Kidney (tissue), 22 donors: ENCODE measurements at places on chromosomes 6 and 20.

DNA sequence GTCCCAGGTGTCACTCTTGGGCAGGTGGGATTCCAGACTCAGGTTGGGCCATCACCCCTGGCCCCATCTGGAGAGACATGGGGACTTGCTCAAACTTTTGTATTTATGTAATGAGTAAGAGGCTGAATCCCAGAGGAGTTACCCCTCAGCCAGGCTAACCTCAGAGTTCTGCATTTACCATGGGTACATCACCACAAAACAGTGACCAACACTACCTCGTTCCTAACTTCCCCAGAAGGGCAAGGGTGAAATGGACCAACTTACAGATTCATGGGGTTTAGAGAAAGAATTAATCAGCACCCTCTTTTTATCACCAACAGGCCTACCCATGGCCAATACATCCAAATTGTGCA lies 259.9 kb upstream of the MARCKS start:
- no peak for DNase-seq

DNA sequence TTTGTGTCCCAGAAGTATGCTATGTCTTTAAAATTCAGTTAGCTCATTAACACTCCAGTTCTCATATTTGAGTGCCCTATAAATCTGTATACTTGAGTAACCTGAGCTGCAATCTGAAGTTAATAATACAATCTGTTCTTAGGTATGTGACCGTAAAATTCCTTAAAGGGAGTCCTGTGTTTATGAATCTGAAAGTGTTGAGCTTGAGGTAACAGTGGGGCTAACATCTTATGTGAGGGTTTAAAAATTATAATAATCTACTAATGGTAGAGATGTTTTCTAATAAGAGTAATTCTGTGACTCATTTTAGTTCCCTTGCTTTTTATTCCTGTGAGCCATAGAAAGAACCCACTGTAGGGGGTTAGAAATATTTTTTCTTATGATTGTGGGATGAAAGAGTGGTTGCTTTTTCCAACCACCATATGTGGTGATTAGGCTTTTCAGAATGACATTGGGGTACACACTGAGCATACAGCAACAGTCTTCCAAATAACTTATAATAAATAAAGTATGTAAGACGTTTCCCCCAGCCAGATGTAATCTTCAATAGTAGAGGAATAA lies 121.2 kb downstream of the BCKDHB start:
- DNase-seq, result no peak

DNA sequence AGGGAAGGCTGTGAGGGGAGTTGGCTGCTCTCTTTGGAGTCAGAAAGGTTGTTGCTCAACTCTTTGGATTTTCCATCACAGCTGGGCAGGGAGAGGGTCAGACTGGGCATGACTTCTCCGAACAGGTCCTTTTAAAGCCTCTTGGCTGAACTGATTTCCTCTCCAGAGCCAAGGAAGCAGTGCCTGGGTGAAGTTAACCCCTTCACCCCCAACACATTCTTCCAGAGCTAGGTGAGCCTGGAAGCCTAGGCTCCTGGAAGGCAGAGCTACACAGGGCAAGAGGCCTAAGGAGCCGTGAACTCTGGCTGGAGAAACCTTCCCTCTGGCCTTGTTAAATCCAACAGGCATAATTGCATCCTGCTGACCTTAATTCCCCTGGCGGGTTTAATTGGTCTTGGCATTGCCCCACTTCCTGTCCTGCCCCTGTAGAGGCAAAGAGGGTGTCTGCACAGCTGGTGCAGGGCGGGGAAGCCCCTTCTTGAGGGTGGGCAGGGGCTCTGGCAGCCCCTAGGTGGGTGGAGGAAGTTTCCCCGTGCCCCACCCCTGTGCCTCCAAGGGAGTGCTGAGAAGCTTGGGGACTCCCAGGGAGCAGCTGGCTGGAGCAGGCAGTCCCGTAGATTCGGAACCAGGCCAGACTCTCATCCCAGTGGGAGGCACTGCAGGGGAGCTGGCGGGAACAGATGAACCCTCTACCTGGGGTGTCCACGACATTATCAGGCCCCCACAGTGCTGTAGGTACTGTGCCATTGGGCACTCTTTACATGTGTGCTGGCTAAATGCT lies 3.6 kb upstream of the MYLK2 start:
- no peak for DNase-seq

DNA sequence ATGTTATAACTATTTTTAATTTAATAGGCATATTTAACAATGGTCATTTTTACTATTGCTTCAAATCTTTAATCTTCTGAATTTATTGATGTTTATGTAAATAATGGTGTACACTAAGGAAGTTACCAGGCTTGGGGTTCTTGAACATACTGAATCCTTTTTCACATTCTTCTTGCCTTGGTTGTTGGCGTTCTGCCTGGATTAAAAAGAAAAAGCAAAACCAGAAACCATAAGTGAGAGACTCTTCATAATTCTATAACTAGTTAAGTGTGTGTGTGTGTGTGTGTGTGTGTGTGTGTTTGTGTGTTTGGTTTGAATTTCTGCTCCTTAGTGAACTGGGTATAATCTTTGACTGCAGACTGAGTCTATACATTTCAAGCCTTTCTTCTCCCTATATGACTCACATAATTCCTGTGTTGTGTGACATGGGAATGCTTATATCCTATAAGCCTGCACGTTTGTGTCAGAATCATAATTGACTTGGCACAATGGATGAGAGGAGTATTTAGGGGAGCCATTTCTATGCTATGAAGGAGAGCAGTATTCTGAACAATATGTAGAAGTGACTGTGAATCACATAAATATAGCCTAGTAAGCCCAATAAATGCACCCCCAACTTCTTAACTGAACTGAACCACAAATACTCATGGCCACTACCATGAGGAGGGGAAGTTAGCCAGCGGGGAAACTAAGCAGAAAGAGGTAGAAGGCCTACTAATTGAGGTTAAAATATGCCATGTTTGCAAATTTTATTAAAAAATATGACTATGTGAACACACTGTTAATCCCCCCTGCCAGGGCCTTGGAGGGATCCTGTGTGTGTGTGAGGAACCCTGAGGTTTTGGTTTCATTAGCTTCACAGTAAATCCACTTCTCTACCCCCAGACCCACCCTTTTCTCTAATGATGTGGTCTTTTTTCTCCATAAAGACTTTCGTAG lies 425.5 kb downstream of the BCKDHB start:
- DNase-seq, result no peak

DNA sequence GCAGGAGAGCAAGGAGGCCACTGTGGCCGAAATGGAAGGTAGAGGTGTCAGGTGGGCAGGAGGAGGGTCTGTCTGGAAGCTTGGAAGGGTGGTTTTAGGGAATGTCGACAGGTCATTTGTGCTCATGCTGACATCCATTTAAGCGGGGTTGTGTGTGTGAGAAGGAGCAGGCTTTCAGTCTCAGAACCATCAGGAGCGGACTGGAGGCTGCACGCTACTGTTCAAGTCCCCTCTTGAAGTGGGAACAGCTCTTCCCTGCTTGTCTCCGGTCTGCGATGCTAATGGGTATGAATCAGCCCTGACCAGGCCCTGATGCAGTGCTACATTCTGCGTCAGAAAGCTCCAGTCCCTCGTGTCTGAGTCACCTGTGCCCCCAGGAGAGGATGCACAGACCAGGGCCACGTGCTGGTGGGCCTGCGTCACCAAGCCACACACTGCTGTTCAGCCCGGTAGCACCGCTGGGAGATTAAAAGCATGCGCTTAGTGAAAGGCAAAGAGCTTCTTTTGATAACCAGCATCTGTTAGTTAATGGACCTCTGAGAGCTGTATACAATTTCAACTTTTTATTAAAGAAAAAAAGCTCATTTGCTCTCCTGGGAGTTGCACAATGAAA lies 58.0 kb downstream of the APCDD1L start:
- no peak for DNase-seq

GRCh38 chr6:154202339-154202738 lies 154.3 kb downstream of the IPCEF1 start:
- no peak for DNase-seq

GRCh38 chr6:142647449-142648035 lies 297.4 kb downstream of the HIVEP2 start:
- no peak for DNase-seq

DNA sequence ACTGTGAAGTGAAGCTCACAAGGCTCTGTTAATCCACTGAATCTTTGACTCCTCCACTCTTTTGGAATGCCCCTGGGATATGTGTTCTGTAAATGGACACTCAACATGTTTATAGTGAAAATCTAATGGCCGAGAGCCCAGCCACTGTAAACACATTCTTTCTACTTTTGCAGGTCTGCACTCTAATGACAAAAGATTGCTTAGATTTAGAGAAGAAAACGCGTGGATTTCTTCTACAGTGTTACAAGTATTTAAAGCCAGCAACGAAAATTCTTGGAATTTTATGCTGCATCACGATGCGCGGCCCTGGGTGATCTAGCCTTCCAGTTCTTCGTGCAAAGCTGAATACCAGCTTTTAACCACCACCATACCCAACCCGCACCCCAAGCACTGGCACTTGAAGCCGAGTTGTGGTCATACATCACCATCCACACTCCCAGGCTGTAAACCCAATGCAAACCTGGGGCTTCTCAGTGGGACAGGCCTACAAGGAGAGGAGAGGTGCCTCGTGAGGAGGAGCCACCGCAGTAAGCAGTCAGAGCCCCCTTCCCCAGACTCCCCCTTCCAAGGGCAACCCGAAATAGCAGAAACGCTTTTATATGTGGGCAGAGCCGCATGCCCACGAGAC lies 3.7 kb upstream of the FOXO3 start:
- peak; percentile 19 for DNase-seq

DNA sequence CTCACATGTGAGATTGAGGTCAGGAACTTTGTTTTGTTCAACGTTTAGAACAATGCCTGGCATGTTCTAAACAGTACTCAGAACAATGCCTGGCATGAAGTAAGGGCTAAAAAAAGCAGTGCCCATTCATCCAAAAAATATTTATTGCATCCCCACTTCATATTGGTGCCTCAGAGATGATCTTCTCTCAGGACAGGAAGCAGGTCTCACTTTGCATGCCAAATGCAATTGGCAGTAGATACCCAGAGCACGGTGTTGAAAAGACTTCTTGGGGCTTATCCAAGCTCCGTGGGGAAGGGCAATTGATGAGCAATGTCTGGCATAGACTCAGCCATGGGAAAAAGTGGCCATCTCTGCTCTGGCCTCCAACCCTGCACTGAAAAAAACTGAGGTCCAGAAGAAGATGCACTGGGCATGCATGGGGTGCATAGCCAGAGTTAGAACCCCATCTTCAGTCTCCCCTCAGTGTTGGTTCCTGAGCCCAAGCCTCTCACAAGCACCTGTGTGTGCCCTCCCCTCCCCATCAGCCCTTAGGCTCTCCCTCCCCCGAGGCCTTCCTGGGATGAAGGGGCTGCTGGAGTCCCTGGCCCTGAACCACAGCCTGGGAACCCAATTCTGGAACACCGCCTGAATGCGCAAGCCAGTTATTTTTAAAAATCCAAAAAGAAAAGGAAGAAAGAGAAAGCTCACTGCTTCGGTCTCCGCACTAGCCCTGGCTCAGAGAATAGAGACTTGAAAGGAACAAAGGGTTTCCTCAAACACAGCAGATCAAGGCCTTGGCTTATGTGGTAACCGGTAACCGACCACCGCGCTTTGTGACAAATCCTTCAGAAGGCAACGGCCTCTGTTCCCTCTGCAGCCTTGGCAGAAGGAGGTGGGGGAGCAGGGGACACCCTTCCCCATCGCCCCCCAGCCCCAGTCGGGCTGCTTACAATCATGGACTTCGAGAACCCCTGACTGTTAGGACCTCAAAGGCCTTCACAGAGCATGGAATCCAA lies 78.5 kb upstream of the SIRPA start:
- no peak for DNase-seq

DNA sequence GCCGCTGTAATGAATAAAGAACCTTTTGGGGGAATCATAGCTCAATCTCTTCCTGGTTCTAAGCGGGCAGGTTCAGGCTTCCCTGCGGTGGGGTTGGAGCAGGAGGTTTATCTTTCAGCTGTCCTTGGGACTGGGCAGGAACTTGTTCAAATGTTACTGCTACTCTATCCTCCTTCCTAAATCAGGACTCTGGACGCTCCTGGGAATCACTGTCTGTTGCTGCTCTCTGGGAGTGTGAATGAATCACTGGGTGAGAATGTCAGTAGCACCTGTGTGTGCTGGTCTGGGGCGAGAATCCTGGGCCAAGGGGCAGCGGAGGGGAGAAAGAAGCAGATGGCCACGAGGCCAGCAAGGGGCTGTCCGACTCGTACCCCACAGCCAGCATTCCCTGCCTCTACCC lies 65.4 kb upstream of the ZNFX1 start:
- no peak for DNase-seq

DNA sequence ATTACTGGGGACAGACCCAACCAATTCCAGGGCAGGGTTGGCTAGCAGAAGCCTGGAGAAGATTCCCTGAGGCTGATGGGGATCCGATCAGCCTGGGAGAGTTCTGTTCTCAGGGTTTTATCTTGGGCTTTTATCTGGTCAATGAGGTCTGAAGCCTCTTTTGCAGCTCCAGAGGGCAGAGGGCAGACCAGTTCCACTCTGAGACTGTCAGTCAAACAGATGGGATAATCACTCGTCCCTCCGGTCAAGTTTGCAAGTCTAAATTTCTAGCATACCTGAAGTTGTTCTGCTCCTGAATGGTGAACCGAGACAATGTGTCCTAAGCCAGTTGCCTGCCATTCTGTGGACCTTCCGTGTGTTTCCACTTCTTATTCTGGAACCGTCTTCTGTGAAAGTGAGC lies 3.0 kb upstream of the MAS1 start:
- DNase-seq, result no peak

DNA sequence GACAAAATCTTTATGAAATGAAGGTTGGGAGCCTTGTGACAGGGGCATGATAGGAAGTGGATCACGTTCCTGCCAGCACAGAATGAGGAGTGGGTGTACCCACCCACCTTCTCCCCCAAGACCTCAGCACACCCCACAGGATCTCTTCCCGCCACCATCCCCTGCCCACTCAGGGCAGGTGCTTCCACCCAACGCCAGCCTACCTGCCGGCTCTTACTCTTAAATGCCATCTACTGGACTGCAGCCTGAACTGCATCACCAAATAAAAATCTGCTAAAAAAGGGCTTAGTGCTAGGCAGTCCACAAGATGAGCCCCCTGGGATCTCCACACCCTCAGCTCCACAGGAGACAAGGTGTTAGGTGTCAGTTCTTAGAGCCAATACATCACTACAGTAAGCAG lies 20.6 kb downstream of the DTNBP1 start:
- DNase-seq, result no peak

DNA sequence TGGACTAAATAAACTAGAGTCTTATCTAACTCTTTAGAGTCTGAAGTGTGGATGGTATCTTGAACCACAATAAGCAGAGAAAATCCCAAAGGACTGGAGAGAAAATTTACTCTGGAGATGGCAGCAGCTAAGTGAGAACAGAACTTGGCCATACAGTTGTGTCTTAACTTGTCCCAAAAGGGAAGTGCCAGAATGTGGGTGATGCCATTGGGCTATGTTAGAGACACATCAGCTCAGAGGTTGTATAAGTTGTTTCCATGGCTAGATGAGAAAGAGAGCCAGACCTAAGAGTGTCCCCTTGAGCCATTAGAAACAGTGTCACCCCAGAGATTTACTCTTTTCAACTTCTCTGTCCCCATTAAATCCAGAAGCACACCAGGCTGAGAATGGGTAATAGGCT lies 36.2 kb downstream of the FOXO3 start:
- no peak for DNase-seq

DNA sequence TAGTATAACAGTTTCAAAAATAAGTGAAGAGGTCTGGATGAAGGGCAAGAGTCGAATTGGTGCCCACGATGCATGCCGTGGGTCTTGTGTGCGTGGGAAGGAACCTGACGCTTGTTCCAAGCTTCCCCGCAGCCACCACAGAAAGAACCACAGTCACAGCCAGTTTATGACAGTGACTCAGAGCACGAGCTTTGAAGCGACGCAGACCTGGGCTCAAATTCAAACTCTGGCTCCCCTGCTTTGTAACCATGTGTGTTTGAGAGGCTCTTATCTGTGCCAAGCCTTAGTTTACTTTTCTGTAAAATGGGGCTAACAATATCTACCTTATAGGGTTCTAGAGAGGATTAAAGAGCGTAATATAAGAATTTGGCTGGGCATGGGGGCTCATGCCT lies 65.5 kb downstream of the SYNJ2 start:
- DNase-seq, result peak; percentile 29
